Stimulated activated CD4-positive, alpha-beta T cell treated with anti-CD3 and anti-CD28 coated beads, Interleukin-4, amount 100 ng/mL, for 24 hours (primary cell): ENCODE measurements at places on chromosomes 12 and 14.

DNA sequence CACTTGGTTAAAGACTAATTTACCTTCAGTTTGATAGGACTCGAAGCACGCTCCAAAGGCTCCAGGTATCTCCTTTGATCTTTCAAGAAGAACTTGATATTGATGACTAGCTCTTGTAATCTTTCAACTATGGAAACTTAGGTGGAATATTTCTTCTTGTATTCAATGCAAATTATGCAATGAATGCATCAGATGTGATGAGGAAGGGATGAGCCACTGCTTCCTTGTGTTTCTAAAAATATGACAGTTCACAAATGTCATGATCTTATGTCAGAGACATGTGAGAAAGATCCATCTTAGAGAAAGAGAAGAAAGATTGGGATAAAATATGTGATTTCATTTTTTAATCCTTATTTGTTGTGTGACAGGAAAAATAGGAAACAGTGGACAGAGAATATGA, 9.9 kb downstream of the RNASE9 start:
- no peak for DNase-seq

DNA sequence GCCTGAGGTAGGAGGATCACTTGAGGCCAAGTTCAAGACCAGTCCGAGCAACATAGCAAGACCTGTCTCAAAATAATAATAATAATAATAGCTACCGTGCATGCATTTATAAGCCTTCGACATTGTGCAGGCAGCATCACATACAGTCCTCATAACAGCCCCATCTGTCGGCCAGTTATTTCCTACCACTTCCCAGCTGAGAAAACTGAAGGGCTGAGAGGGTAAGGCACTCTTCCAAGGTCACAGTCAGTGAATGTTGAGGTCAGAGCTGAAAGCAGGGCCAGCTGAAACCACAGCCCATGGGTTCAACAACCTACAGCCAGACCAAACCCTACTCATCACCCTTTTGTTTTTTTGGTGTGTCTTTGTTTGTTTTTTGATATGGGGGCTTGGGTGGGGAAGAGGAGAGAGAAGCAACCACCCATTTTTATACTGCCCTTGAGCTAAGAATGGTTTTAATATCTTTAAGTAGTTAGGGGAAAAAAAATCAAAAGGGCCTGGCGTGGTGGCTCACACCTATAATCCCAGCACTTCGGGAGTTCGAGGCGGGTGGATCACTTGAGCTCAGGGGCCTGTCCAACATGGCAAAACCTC, 16.8 kb upstream of the ITPK1 start:
- no peak for DNase-seq

DNA sequence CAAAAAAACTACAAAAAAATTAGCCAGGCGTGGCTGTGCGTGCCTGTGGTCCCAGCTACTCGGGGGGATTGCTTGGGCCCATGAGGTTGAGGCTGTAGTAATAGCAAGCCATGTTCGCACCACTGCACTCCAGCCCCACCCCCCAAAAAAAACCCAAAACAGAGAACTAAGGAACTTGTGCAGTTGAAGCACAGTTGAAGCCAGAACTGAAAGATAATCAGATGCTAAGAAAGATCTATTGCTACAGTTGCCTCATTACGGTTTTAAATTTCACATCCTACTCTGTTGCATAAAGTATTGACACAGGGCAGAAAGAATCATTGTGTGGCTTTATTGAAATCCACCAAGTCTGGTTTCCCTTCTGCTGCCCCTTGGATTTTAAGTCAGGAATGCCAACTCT, 3.8 kb downstream of the CS start:
- no peak for DNase-seq

DNA sequence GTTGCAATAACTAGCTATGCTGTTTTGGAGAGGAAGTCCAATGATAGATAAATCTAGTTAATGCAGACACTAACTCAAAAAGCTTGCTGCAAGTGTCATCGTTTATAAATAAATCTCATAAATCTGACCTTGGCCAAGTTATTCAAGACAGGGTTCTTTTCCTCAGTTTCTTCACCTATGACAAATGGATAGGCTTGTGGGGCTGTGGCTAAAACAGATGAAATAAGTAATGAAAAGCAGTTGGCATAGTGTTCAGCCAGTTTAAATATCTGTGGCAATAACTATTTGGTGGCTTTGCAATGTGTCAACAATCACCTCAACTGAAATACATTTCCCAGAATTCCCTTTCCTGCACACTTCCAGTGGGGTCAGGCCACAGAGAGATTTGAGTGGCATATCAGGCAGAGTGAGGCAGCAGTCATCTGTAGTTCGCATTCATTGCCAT, 169.9 kb downstream of the DYRK2 start:
- no peak for DNase-seq

- DNase-seq, result no peak
Measured at GRCh38 chr12:21618566-21618965, 13.9 kb upstream of the GYS2 start.

GRCh38 chr14:89194376-89194775, 222.7 kb downstream of the FOXN3 start:
- no peak for DNase-seq

DNA sequence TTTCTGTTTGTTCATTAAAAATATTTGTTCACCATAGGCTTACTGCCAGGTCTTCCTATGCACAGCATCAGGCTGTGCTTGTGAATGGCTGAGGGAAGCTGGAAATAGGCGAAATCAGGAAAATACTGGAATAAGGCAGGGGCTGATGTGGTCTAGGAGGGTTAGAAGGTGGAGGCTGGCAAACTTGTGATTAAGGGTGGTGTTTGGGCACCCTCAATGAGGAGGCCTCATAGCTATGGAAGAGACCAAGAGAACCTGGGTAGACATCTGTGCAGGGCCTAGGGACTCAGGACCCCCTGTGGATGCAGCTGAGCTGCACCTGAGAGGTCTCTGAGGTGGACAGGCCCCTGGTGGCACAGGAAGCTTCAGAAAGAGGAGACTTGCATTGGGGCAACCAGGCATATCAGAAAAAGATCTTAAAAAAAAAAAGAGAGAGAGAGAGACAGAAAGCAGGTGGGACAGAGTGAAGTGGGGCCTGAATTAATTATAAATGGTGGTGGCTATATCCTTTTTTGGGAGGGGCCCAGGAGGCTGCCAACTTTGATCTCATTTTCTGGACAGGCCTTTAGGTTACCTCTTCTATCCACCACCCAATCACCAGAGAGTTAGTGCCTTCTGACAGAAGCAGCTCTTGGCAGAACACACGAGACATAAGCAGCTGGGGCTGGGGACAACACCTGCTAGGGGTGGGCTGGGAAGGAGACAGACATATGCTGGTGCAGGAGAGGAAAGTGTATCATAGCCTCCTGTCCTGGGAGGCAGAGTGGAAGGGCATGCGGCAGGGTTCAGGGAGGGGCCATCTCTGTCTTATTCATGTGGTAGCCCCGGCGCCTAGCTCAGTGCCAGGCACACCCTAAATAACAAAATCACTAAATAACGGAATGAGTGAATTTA, 46.7 kb upstream of the ATP23 start:
- no peak for DNase-seq

DNA sequence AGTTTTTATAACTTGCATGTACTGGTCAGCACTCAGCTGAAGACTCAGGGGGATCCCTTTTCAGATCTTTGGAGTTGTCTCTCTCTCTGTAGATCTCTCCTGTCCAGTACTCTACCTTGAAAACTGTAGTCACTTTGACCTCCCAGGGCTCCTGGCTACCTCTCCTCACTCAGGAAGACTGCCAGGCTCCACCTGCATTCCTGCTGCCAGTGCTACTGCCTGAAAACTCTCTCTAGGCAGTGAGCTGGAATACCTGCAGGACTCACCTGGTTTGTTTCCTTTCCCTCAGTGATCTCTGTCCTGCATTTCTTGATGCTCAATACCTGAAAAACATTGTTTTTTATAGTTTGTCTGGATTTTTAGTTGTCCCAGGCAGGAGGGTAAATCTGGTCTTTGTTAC, 87.4 kb downstream of the PRIMA1 start:
- no peak for DNase-seq

GRCh38 chr12:34606749-34607519, 584.6 kb downstream of the ALG10 start:
- DNase-seq, result no peak

GRCh38 chr14:102226356-102227125, 78.4 kb downstream of the MOK start:
- no peak for DNase-seq

DNA sequence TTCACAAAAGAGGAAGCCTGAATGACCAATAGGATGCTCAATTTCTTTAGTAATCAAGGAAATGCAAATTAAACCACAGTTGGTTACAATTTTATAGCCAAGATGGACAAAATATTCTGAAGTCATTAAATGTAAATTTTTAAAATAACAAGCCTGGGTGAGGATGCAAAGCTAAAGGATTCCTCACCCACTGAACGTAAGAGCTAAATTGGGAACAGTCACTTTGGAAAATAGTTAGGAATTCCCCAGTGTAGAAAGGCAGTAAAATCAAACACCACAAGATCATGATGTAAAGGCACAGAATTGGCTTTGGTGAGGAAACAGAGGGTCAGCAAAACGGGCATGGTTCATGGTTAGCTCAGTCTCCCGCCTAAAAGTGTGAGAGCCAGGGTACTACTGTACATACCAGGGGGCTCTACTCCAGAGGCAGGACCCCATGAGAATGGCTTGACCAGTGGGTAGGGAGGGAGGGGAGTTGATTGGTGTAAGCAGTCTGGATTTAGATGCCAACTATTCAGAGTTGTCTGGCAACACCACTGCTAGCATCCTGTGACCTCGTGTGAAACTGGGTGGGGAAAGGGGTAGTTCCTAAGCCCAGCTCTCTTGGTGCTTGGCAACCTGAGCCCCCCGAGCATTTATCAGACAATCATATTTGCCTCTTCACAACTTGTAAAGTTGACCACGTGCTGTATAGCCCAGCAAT, 213.4 kb upstream of the EGLN3 start:
- no peak for DNase-seq

DNA sequence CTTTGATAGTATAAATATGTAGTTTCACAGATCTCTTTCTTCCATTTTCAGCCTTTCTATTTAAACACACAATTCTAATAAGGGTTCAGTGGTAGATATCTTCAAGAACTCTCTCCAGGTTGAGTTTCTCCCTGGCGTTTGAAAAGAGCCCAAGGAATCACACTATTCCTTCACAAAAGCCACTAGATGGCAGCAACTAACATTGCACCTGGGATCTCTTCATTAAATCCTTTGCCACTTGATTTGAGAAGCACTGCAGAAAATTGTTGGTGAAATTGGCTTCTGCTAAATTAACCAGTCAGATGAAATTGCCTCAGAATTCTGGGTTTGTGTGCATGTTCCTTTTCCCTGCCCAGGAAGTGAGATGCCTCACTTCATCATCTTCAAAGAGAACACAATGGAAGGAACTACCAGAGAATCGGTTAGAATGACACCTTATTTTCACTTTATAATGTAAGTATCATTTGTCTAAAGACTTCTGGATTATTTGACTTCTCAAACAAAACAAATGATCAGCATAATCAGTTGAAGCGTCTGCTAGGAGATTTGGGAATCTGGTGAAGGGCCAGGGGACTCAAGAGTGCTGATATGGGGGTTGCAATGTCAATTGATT, 6.8 kb downstream of the CCDC198 start:
- DNase-seq, result no peak

DNA sequence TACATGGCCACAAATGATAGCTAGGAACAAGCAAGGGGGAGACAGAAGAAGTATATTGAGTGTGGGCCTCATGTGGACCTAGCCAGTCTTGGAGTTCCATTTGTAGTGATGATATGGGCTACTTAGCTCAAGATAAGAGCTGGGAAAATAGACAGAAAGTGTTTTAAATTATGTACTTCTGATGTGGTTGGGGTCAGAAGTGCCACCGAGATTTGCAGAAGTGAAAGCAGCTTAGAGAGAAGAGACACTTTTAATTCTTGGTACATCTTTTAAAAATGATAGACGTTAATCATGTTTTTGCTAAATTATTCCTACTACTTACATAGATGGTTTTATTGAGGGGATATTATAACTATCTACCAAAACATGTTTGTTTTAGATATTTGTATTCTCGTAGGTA, 198.3 kb upstream of the PDZRN4 start:
- DNase-seq, result no peak

DNA sequence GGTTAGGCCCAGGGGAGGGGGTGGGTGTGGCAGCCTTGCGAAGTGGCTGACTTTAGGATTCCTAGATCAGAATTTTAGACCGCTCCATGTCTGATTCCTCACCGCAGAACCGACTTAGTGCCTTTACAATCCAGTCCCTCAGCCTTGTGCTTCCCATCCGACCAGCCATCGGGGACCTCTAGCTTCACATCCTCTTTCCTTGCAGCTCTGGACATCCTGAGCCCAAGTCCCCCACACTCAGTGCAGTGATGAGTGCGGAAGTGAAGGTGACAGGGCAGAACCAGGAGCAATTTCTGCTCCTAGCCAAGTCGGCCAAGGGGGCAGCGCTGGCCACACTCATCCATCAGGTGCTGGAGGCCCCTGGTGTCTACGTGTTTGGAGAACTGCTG, 557 bp downstream of the COPS7A start:
- DNase-seq, result peak; percentile 25

GRCh38 chr12:103441437-103442181, 54.2 kb downstream of the C12orf42 start:
- peak; percentile 27 for DNase-seq

DNA sequence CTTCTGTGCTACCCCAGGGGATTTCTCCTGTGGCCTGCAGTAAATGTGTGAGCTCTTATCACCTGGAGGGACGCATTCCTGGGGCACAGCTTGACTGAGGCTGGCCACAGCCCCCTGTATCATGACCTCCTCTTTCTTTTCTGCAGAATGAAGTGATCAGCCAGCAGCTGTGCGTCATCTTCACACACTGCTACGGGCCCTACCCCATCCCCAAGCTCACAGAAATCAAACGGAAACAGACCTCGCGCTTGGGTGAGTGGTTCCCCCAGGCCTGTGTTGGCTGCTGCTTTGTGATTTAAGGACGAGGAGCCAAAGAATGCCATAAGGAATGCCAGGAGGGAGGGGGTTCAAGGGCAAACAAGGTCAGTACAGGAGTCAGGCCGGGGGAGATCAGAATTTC, 50.5 kb upstream of the PWP1 start:
- DNase-seq, result no peak

DNA sequence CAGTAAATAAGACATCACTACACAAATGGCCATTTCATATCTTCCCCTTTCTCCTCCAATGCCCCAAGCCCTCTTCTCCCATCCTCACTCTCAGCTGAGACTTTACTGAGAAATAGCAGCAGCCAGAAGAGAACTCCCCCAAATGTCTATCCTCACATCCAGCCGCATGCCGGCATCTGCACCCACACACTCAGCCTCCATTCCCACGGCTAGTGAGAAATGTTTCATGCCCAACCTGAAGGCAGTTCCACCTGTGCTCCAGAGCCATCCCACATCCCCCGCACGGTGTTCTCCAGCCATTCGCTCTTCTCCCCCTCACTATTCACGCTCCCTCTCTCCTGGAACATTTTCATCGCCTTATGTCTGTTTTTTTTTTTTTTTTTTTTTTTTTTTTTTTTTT, 208.7 kb upstream of the DIO3 start:
- no peak for DNase-seq

- no peak for DNase-seq
Measured at GRCh38 chr12:123506059-123506842, 27.3 kb downstream of the RILPL1 start.

- DNase-seq, result no peak
Measured at GRCh38 chr12:76003355-76003638, 28.3 kb downstream of the PHLDA1 start.
